ENCODE measurements at places on chromosomes 7 and 10.
A peak's percentile ranks its signal among the peaks of the same experiment; 100 is the strongest.

DNA sequence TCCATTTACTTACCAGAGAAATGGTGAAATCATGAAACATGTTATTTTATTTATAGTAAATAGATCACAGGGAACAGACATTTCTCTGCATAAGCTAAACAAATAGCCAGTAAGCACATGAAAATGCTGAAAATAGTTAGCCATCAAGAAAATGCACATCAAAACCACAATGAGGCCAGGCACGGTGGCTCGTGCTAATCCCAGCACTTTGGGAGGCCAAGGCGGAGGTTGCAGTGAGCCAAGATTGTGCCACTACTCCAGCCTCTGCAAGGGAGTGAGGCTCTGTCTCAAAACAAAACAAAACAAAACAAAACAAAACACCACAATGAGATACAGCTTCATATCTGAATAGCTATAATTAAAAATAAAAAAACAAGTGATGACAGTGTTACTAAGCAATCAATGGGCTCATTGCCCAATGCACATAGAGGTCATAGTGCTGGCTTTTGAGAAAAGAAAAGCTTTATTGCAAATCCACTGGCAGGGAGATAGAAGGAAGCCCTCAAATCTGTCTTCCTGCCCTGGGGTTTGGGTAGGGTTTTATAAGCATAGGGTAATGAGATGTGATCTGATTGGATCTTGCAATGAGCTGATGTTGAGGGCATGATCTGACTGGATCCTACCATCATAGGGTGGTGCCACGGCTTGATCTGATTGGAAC, 16.2 kb downstream of the CSTF2T start:
- no peak for DNase-seq

GRCh38 chr10:99676895-99677294, 17.6 kb downstream of the ENTPD7 start:
- DNase-seq, result no peak

DNA sequence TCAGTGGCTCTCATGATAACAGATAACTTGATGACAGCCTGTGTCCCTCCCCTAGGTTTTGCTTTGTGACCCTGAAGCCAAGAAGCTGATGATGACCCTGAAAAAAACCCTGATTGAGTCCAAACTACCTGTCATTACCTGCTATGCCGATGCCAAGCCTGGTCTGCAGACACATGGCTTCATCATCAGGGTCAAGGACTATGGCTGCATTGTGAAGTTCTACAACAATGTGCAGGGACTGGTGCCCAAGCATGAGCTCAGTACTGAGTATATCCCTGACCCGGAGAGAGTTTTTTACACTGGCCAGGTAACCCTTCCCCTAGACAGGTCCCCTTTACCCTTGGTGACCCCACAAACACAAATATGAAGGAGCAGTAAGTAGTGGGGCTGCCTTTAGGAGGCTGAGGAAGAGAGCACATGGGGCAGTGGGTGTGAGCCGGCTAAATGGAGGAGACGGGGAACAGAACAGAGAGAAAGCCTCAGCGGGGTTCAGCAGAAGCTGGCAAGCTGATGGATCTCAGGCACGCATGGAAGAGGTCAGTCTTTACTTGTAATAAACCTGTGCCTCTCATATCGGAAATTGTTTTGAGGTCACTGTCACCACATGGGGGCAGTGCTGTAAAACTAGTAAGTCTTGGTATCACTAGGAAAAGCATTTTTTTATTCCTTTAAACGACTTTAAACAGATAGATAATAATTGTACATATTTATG, 20.2 kb downstream of the PDCD11 start:
- no peak for DNase-seq

- no peak for DNase-seq
These were observed 23.1 kb downstream of the RPA3 start for GRCh38 chr7:7695111-7695817.

GRCh38 chr10:127174866-127175265, 21.5 kb downstream of the INSYN2A start:
- no peak for DNase-seq

GRCh38 chr10:89404104-89405047, 10.0 kb upstream of the IFIT5 start:
- no peak for DNase-seq

- no peak for DNase-seq
These were observed 806.1 kb downstream of the TNS3 start for GRCh38 chr7:46775776-46776175.

GRCh38 chr10:9149134-9149533, 1094.6 kb downstream of the GATA3 start:
- DNase-seq, result no peak

GRCh38 chr7:6026011-6026819, 5.0 kb upstream of the ANKRD61 start:
- peak; percentile 92 for DNase-seq

- DNase-seq, result no peak
These were observed 59.4 kb downstream of the SYPL1 start for GRCh38 chr7:106052681-106053080.

DNA sequence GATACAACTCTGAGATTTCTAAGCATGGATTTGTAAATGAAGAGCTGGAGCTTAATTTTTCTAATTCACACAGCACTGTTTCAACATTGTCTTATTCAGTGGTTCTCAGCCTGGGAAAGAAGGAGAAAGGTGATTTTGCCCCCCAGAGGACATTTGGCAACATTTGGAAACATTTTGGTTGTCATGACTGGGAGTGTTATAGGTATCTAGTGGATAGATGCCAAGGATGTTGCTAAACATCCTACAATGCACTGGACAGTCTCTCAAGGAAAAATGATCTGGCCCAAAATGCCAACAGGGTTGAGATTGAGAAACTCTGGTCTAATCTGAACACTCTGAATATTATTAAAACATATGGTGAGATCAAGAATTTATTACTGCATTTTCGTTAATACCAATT, 3.8 kb upstream of the CAV2 start:
- no peak for DNase-seq

DNA sequence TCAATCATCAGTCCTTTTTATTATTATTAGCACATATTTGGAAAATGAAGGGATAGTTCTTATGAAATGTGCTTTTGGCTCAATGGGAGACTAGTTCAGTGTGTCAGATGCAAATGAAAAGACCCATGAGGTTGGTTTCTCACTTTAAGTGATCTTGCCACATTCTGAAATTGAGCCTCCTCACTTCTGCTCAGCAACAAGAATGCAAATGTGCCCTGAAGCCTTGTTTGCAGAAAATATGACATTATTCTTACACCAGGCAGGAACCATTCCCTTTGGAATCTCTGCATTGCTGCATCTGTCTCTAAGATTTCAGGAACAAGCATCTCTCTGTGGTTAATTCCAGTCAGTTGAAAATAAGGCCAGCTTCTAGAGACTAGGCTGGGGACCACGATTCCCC, 186.1 kb upstream of the PLPP4 start:
- no peak for DNase-seq

DNA sequence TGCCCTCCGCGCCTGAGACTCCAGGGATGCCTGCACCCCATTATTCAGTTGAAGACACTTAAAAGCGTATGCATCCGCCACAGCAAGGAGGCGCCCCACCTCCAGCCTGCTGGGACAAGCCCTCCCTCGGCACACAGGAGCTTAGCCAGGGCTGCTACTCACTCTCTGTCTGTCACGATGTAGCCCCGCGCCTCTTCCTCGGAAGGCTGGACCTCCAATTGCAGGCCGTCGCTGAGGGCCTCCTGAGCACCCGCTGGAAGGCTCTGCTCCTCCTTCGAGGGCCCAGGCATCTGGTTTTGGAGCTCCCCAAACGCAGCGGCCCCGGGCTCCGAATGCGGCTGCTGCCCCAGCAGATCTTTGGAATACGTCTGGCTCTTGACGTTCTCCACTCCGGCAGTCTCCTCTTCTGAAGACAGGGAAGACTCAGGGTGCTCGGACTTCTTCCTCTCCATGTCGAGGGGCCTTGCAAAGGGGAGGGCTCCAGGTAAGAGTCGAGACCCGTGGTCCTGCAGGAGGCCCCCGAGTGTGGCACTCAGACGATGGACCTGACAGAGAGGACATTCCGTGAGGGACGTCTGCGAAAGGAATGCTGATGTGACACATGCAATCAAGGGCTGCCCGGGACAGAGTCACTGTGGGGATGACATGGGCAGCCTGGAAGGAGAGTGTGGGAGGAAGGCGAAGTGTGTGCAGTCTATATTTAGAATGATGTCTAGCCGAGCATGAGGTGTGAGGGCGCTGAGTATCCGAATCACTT, 453.9 kb downstream of the PTPRN2 start:
- DNase-seq, result peak; percentile 69

DNA sequence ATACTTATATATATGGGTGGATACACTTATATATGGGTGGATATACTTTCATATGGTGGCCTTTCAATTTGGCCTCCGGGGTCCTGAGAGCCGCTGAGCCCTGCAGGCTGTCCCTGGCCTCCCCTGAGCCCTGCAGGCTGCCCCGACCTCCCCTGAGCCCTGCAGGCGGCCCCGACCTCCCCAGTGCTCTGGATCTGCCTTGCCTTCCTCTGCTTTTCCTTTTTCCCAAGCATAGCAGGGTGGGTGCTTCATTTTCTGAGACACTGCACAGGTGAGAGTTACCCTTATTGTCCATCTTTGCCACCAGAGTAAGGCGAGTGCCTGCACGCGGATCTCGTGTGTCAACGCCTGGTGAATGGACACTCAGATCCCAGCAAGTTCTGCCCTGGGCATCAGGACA, 106.6 kb downstream of the VIPR2 start:
- DNase-seq, result peak; percentile 35

- no peak for DNase-seq
These were observed 80.3 kb upstream of the SEM1 start for GRCh38 chr7:96789914-96790313.

GRCh38 chr7:116101704-116102103, 71.1 kb upstream of the TFEC start:
- no peak for DNase-seq

DNA sequence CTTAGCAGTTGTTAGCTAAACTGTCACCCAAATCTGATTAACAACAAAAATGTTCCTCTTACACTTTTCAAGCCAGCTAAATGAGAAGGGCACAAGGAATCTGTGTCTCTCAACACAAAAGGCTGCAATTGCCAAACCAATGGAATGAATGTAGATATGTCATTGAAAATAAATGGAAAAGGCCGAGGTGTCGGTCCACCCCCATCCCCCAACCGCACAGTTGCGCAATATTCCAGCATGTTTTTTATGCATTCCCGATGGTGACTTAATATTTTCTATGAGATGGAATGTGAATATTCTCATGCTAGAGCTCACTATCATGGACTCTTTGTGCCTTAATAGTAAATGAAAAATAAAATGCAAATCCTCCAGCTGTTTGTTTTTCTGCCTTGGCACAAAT, 181.6 kb upstream of the LRGUK start:
- DNase-seq, result no peak

DNA sequence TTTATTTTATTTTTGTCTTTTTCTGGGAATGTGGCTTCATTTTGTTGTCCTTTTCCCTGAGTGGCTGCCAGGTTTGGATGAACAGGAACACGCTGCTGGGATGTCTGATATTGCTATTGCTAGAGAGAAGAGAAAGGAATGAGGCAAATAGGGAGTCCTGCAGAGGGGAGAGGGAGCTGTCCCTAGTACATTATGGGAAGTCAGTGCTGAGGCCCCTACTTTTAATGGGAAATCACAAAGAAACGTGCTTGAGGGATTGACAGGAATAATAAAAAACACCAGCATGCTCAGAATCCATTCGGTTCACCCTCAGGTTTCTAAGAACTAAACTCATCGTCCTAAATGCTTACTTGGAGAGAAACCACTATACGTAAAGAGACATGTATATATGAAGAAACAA, 306.6 kb downstream of the PLXNA4 start:
- no peak for DNase-seq

GRCh38 chr7:91265693-91266066, 1.4 kb downstream of the FZD1 start:
- DNase-seq, result peak; percentile 85

GRCh38 chr7:67758551-67758950, 761.9 kb downstream of the TYW1 start:
- no peak for DNase-seq

GRCh38 chr7:75630549-75630948, 108.2 kb downstream of the HIP1 start:
- no peak for DNase-seq

DNA sequence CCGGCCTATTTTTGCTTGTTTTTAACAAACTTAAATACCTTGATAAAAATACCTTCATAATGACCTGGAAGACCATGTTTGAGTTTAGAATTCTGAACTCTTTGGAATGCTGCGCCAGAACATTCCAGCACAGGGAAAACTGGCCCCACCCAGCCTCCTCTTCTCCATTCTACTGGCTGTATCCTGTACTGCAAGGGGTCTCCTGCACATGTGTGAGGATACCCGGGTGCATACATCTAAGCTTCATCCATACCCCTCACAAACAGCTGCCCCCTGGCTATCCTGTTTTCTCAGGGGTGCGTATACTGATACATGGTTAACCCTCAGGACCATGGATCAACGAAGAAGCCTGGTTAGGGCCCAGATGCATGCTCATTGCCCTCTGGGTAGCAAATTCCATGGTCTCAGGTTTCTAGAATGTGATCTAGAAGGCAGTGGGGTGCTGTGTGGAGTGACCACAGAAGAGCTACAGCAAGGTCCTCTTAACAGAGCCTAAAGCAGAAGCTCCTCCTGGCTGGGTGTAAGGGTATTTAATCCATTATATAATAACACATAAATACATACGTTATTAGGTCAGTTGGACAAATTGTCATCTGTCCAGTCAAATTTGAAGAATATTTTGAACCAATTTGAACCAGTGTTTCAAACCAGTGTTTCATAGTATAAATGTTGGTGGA, 26.1 kb downstream of the HACD1 start:
- DNase-seq, result no peak

DNA sequence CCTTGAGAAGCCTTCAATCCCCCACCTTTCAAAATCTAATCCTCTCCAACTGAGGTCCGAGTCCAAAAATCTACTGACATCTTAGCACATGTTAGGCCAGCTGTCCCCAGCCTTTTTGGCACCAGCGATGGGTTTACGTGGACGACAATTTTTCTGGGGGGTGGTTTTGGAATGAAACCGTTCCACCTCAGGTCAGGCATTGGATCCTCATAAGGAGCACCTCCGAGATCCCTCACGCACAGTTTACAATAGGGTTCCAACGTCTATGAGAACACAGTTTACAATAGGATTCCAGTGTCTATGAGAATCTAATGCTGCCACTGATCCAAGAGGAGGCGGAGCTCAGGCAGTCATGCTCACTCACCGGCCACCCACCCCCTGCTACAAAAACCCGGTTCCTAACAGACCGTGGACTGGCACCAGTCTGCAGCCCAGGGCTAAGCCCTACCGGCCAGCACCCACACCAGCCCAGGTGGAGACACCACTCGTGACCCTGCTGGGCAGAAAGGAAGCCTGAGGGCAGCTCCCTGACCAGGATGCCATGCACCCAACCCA, 107.6 kb downstream of the DIP2C start:
- peak; percentile 59 for DNase-seq

DNA sequence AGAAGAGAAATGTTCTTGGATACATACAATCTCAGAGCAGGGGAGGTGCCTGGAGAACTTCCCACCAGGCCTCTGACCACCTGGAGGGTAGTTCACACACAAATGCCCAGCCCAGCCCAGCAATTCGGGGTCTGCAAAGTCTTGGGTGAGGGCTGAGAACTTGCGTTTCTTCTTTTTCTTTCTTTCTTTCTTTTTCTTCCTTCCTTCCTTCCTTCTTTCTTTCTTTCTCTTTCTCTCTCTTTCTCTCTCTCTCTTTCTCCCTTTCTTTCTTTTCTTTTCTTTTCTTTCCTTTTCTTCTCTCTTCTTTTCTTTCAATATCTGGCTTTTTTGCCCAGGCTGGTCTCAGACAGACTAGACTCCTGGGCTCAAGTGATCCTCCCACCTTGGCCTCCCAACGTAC, 22.4 kb downstream of the NPC1L1 start:
- no peak for DNase-seq
